ENCODE measurements at places on chromosomes 7 and 10.

- DNase-seq: no peak
These were observed 155.0 kb downstream of the CTTNBP2 start for GRCh38 chr7:117718116-117718835.

DNA sequence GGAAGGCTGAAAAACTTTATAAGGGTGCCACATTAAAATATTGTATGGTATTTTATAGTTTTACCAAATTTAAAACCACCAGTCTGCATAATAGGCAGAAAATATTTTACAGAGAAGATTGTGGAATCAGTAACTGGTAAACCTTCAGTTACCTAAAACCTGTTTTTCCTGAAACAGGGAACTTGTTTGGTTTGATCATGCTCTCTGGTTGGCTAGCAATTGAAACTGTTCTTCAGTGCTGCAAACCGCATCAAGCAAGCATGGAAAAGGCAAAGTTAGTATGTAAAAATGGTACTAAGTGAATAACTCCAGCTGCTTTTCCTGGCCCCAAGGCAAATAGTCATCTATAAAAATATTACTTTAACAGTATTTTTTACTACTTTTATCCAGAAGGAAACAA, 316.9 kb upstream of the LRRN3 start:
- no peak for DNase-seq

DNA sequence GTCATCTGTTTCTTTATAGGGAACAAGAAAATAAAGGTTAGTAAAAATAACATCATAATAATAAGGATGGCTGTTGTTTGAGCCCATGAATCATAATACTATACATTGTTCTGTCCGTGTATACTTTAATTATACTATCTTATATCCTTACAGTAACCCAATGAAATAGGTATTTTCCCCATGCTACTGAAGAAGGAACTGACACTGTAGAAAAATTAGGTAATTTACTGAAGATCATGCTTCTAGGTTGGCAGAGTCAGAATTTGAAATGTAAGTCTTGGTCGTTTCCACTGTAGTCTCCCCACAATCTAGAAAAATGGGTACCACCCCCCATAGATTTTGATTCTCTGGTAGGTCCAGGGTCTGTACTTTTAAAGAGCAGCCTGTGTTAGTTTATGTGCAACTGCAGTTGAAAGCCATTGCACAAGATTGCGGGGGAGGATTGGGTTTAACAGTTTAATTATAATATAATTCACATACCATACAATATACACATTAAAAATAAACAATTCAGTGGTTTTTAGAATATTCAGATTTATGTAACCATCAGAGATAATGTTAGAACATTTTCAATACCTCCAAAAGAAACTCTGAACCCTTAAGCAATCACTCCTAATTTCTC, 47.7 kb downstream of the SHOC2 start:
- no peak for DNase-seq

GRCh38 chr7:155993420-155994278, 181.4 kb upstream of the SHH start:
- no peak for DNase-seq

- DNase-seq: no peak
These were observed 216.8 kb downstream of the PTEN start for GRCh38 chr10:88080213-88080612.

- DNase-seq: peak; percentile 85
These were observed 19.1 kb upstream of the ARMS2 start for GRCh38 chr10:122435212-122435827.

- DNase-seq: no peak
These were observed 33.2 kb upstream of the CALU start for GRCh38 chr7:128705891-128706333.

GRCh38 chr10:113473851-113474250, 79.0 kb upstream of the HABP2 start:
- DNase-seq: no peak

DNA sequence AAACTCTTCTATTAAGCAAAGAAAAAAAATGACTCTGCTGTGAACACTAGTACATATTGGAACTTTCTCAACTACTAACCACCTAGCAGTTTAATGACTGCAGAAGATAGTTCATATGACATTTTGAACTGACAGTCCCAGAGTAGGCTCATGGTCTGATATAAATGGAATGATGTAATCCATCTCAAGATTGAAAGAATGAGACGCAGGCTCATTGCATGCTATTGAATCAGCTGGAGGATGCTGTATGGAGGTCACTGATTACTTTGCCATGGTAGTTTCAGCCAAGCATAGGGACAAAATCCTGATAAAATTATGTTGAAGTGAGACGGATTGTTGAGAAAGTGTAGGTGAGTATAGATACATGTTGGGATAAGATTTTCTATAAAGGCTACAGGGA, 217.6 kb upstream of the SEMA3E start:
- no peak for DNase-seq
